ENCODE measurements at places on chromosomes 11 and 22. TPM values are rescaled to one million over a fixed set of nuclear protein-coding genes. Genes with fewer than 3 reads are reported as not detected.

DNA sequence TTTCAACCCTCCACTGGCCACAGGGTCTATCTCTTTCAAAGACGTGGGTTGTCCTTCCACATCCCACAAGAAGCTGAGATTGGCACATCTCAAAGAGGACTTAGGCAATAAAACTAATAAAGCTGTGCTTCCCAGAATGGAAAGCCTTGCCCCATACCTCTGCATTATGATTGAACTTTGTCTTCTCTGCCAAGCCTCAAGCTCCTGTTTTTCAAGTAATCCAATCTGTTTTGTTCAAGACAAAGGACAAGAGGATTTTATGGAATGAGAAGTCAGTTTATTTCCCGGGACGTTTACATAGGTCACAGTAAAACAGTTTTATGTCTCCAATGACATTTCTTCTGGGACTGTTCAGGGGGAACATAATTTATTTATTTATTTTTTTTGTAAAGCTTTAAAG, 108.4 kb downstream of the GALNT18 start:
- no peak for DNase-seq

DNA sequence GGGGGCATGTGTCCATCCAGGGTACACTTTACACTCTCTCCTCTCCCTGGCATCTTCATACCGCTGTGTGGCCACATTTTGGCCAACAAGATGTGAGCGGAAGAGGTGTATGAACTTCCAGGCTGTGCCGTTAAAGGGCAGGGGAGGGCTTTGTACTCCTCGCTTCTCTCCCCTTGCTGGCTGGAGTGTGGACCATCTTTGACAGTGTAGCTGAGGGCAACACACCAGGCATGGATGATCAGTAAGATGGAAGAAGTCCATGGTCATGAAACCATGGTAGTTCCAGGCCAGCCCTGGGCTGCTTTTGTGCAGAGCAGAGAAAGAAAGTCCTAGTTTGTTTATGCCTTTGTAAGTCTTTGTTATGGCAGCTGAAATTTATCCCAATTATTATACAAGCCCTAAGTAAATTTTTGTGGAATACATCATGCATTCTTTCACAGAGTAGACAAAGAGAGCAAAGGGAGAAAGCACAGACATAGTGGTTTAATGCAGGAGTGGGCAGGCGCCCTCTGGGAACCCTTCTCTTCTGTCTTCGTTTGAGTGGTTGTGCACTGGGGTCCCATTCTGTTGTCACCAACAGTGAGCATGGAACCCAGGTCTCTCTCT, 70.4 kb downstream of the FBXO7 start:
- no peak for DNase-seq

GRCh38 chr22:44935724-44936123, 74.1 kb downstream of the PHF21B start:
- DNase-seq: no peak

DNA sequence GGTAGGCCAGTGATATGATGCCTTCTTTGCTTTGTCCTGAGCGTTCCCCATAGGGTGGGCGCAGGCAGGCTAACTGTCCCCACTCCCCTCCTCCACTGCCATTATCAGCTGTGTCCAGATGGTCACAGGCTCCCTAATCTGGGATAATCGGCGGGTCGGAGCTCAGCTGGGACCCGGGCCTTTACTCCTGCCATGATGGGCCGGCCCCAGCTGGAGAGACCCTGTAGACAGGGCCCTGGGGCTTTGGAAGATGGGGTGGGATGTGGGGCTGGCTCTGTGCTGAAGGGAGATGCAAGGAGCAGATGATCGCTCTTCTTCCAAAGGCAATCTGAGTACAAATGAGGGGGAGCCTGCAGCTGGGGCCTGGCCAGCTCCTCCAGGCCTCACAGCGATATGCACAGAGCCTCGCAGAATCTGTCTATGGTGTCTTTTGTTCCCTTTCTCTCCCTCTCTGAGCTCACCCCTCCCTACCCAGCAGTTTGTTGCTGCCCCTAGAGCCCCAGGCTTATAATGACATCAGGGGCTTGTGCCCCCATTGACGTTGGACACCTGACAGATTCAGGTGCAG, 11.9 kb downstream of the KLHL35 start:
- no peak for DNase-seq

DNA sequence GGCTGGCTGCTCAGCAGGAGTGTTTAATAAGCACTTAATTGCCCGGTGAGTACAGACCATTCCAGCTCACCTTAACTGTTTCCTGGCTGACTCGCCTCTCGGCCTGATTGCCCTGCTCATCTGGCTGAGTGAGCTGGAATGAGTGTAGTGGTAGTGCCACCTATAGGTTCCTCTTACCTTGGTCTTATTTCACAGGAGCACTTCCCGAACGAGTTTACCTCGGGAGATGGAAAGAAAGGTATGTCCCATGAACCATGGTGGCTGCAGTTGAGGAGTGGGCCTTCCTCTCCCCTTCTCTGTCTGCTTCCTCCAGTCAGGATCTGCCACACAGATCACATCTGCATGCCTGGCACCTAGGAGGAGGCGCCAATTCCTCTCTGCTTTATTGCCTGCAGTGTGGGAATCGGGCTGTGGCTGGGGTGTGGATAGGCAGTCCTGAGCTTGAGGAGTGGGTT, 26.7 kb downstream of the UPB1 start:
- DNase-seq: no peak

LRP4 gene
- total RNA-seq: 1.2 TPM

Measured in uterus (tissue), 4 donors.